ENCODE measurements at places on chromosomes 13 and 19.

GRCh38 chr19:12872255-12872654, 9.0 kb downstream of the DNASE2 start:
- DNase-seq = no peak

GRCh38 chr13:111904166-111904565, 162.8 kb upstream of the SOX1 start:
- no peak for DNase-seq

GRCh38 chr19:7596211-7596937, 711 bp downstream of the CAMSAP3 start:
- DNase-seq = no peak

DNA sequence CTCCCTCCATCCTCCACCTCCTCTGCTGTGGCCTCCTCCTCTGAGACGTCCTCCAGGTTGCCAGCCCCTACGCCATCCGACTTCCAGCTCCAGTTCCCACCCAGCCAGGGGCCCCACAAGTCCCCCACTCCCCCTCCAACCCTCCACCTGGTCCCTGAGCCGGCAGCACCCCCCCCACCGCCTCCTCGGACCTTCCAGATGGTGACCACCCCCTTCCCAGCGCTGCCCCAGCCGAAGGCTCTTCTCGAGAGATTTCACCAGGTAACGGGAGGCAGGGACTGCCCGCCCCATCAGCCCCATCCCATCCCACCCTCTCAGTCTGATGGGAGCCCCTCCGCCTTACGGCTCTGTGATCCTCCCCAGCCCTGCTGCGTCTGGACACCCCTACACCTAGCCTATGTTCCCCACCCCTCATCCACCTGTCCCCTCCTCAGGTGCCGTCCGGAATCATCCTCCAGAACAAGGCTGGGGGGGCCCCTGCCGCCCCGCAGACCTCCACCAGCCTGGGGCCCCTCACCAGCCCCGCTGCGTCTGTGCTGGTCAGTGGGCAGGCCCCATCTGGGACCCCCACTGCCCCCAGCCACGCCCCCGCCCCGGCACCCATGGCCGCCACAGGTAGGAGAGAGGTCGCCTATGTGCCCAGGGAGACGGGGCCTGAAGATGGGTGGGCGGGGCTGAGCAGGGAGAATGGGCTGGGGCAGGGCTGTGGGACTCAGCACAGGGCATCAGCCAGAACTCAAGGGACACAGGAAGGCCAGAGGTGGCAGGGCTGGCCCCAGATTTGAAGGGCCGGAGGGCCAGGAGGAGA, 18.6 kb upstream of the EHD2 start:
- no peak for DNase-seq

DNA sequence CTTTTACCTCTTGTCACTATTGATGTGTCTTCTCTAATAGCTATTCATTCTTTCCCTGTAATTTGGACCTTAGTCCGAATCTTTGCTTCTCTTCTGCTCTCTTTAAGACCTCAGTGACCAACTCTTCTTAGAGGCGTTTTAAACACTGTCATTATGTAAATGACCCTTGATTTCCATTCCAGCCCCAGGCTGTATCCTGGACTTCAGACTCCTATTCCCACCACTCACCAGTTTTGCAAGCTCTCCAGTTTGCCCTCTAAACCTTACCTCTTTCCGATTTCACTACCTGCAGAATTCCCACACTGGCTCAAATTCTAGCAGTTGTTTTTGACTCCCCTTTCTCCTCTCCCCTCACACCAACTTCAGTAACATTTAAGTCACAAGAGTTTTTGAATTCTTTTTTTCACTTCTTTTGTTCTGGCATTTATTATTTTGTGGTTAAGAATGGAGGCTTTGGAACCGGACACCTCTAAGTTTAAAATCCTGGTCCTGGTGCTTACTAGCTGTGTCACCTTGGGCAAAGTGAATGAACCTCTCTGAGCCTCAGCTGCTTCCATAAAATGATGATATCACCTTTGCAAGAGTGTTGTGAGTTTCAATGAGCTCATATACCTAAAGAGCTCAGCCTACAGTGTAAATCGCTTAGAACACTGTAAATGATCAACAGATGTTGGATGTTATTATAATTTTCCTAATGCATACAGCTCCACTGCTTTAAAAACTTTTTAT, 13.6 kb upstream of the HMGB1 start:
- no peak for DNase-seq

DNA sequence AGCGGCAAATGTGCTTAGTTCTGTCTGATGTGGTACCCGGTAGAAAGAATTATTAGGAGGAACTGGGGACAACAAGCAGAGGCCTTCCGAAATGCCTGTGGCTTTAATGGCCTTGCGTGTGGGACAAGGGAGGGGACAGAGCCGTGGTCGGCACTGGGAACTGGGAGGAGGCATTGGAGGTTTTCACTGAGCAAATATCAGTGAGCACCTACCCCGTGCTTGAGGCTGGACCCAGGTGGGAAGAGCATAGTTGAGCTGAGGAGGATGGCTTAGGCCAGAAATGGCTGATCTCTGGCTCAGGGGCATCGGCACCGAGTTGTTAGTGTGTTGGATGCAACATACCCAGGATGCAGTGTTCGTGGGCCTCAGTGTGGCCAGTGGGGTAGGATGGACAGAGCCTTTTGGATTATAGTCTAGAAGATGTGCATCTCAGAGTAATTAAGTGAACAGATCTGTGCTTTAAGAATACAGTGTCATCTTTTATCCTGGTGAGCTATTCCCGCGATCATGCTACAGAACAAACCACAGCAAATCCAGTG, 201.3 kb downstream of the TEX29 start:
- no peak for DNase-seq

DNA sequence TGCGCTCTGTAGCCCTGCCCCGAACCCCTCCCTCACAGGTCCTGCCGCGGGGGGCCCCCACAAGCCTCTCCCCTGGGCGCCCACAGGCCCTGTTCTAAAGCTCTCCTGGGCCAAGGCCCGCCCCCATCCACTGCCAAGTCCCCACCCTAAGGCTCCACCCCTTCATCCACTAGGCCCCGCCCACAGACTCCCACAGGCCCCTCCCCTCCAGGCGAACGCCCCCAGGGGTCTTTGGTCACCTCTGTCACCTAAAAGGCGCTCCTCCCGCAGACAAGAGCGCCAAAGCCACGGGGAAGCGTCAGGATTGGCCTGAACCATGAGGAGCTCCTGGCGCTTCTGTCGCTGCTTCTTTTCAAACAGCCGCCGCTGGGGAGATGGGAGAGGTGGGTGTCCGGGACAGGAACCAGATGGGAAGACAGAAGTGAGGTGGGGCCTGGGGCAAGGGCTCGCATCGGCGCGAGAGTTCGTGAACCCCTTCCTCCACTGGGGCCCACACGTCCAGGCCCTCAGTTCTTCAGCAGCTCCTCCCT, 2.3 kb downstream of the TULP2 start:
- DNase-seq = no peak

GRCh38 chr19:51047031-51047335, 12.2 kb upstream of the KLK12 start:
- DNase-seq = no peak

GRCh38 chr13:50158385-50159165, 143.3 kb downstream of the KCNRG start:
- DNase-seq = no peak

DNA sequence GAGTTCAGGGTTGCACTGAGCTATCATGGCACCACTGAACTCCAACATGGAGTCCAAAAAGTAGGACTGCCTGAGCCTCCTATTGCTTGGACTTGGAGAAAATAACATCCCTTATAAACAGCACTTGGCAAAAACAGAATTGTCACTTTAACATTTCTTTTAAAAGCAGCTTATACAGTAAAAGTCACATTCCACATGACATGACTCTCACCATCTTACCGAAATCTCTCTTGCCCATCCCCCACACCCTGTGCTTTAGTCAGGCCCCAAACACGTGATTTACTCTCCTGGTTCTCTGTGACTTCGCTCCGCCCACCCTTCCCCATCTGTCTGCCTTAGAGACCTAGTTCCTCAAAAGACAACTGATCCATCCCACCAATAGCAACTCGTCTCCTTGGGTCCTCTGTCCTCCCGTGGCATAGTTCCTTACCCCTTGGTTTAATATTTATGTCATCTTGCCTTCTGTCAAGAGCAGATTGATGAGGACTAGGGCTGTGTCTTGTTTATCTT, 4.6 kb downstream of the SAFB start:
- DNase-seq = peak; percentile 50

DNA sequence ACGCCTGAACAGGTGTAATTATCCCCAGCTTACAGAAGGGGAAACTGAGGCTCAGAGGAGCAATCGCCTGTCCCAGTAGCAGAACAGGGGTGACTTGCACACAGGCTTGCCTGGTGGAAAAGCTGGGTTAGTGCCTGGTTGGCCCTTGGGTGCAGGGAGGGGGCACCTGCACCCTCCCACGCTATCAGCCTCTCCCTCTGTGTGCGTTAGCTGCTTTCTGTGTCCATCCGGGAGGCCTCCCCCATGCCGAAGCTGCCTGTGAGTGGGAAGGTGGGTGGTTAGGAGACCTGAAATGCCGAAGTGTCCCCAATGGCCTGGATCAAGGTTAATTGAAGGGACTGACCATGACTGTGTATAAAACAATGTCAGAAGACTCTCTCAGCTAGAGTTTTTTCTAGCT, 295.0 kb downstream of the ZNF536 start:
- DNase-seq = no peak

GRCh38 chr19:7788178-7788932, 25.3 kb downstream of the CLEC4M start:
- DNase-seq = no peak

GRCh38 chr13:97353927-97354675, 79.9 kb upstream of the RAP2A start:
- peak; percentile 67 for DNase-seq

DNA sequence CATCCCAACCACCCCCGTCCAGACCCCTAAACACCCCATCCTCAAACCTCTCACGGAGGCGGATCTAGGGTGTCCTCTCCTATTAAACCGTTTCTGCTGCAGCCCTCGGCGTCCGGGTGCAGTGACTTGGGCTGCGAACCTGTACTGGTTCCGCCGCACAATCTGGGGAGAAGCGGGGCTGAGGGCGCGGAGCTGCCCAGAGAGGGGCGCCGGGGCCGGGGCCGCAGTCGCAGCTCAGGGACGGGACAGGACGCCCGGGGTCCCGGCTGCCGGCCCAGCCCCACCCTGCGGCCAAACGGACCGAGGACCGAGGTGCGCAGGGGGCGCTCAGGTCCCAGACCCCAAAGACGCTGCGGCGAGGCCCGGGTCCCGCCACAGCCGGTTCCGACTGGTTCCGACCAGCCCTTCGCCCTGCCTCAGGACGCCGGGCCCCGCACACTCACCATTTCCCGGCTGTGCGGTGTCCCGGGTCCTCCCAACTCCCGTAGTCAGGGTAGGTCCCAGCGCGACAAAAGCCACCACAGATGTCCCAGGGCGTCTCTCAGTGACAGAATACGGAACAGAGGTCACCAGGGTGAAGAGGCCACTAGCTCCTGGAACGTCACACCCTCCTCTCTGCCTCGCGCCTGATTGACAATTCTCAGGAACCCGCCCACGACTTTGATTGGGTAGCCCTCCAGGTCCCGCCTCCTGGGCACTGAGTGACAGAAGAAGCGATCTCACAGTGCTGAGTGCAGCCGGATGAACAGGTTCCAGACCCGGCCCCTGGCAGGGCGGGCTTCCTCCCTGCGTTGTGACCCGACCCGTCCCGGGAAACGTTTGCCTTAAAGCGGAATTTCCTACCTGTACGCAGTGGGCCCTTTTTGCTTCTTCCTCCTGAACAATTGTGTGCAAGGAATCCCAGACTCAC, at the start of gene ZNF44:
Gene ZNF44 (minus strand): TSS at position 635 of the 910 bp plus-strand sequence. CDS start 189 bp downstream, at position 446.
- peak; percentile 95 for DNase-seq

DNA sequence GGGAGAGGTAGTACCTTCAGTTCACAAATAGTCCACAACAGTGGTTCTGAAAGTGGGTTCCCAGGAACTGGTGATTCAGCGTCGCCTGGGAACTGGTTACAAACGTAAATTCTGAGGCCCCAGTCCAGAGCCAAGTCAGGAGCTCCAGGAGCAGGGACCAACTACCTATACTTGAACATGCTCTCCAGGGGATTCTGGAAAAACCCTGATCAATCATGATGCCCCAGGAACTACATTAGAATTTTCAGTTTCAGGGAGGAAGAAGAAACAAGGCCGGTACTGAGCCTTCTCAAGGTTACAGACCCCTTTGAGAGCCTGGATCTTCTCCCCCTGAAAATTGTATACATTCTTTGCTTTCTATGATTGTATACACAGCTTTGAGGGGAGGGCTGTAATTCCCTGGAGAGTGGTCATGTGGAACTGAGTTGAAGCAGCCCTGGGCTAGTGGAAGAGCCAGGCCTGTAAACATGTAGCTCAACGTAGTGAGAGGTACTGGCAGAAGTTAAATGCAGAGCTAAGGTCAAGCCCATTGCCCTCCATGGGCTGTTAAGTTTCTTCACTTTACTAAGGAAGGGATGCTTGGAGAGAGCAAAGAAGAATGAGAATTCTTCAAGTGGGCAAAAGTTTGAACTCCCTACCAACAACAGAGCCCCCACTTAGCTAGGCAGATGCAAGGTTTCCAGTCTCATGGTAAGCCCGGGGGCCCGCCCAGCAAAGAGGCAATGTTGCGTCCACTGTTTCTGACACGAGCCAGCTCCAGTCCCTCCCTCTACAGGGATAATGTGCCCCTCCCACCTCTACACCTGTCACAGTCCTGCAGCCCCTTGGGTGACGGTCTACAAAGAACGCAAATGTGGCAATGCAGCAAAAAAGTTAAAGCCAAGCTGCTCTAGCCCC, 17.0 kb downstream of the DOCK9 start:
- peak; percentile 52 for DNase-seq

GRCh38 chr19:16825312-16826052, 3.7 kb upstream of the SIN3B start:
- peak; percentile 69 for DNase-seq

- peak; percentile 17 for DNase-seq
Observed at GRCh38 chr13:101152184-101152583, 264.1 kb downstream of the NALCN start.

GRCh38 chr19:39481229-39481545, 549 bp downstream of the TIMM50 start:
- no peak for DNase-seq

GRCh38 chr13:48542581-48543341, 9.9 kb upstream of the RCBTB2 start:
- DNase-seq = no peak

- DNase-seq = peak; percentile 63
Observed at GRCh38 chr13:30037766-30038165, 187.3 kb upstream of the UBL3 start.

- no peak for DNase-seq
Observed at GRCh38 chr13:100789481-100789880, 114.9 kb upstream of the TMTC4 start.

GRCh38 chr19:57231686-57232085, 863 bp downstream of the AURKC start:
- no peak for DNase-seq

DNA sequence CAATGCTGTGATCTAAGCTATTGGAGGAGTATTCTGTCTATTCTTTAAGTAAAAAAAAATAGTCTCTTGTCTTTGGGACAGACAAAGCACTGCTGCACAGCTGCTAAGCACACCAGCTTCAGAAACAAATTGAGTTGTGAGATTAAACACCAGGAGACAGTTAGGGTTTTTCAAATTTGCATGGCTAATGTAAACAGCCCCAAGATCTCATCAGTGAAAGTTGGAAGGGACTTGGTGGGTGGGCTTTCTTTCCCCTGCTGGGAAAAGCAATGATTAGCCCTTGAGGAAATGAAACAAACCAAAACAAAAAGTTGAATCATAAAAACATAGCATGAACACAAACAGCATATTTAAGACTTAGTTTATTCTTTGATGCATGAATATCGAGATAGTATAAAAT, 143.6 kb upstream of the SLITRK1 start:
- no peak for DNase-seq

Measured in amniotic epithelial cell (primary cell).